ENCODE measurements at places on chromosomes 1 and 21. TPM values are rescaled to one million over a fixed set of nuclear protein-coding genes. Genes with fewer than 3 reads are reported as not detected.
A peak's percentile ranks its signal among the peaks of the same experiment; 100 is the strongest.

DNA sequence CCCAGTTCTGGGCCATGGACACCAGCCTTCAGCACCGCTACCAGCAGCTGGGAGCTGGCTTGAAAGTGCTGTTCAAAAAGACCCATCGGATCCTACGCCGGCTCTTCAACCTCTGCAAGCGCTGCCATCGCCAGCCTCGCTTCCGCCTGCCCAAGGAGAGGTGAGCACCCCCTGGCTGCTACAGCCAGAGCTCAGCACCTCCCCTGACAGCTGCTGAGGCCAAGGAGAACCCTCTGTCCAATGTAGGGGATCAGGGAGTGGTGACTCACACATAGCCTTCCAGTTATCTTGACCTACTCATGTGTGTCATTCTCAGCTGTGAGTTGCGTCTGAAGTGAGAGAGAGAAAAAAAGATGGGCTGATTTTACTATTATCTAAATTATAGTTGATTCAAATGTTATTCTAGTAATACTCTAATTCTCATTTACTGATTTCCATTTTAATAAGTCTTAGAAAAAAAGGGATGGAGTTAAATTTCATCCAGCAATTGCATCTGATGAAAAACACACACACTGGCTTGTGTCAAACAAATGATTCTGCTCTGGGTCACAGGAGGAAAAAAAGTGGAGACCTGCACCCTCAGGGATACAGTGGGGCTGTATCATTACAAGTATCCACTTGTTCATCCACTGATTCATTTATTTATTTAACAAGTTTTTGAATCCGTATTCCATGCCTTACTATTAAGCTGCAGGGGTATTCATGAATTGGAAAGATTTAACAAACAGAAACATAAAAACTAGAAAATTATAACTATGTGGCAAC is 108.0 kb downstream of the BRINP2 start:
- peak; percentile 45 for DNase-seq

GRCh38 chr1:34268311-34268954 is 91.7 kb downstream of the C1orf94 start:
- DNase-seq, result peak; percentile 4

DNA sequence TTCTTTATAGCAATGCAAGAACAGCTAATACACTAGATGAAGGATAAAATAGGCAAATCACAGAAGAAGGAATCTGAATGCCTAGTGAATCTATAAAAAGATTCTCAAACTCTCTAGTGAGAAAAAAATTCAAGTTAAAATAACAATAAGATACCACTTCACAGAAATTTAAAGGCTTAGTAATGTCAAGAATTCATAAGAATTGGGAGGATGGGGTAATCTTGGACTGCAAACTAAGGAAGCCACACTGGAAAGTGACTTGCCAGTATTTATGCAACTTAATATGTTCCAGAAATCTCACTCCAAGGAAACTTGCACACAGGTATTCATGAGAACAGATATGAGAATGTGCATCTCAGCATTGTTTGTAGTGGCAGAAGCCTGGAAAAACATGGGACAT is 38.9 kb upstream of the PRRC2C start:
- DNase-seq, result no peak

GRCh38 chr1:8242498-8242897 is 75.4 kb upstream of the SLC45A1 start:
- DNase-seq, result no peak

DNA sequence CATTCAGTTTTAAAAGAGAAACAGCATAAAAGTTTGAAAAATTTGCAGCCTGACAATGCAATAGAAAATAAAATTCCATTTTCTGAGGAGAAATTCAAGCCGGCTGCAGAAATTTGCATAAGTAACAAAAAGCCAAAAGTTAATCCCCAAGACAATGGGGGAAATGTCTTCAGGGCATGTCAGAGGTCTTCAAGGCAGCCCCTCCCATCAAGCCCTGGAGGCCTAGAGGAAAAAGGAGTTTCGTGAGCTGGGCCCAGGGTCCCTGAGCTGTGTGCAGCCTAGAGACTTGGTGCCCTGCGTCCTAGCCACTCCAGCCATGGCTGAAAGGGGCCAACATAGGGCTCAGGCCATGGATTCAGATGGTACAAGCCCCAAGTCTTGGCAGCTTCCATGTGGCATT is 74.6 kb downstream of the PIK3R3 start:
- no peak for DNase-seq

DNA sequence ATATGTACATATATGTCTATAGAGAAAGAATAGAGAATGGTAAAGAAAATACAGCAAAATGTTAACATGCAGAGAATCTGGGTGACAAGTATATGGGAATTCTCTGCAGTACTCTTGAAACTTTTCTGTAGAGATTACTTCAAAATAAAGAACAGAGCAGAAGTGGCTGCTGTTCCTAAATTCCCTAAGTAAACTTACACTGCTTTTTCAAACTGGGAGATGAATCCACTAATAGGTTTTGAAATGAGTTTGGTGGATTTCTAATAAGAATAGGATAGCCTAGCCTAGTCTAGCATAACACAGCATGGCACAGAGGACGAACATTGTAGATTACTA is 450 bp upstream of the CR2 start:
- no peak for DNase-seq

- DNase-seq, result peak; percentile 59
Measured at GRCh38 chr21:39159342-39160063, 23.7 kb downstream of the PSMG1 start.

- no peak for DNase-seq
Measured at GRCh38 chr1:234562334-234562733, 47.6 kb downstream of the IRF2BP2 start.

- DNase-seq, result peak; percentile 96
Measured at GRCh38 chr1:26111530-26112406, at the start of gene PDIK1L. PDIK1L (plus strand) TSS chr1:26111824; CDS start chr1:26114309, 2,485 bp downstream.

GRCh38 chr1:38584448-38585355 is 274.9 kb downstream of the RRAGC start:
- no peak for DNase-seq

DNA sequence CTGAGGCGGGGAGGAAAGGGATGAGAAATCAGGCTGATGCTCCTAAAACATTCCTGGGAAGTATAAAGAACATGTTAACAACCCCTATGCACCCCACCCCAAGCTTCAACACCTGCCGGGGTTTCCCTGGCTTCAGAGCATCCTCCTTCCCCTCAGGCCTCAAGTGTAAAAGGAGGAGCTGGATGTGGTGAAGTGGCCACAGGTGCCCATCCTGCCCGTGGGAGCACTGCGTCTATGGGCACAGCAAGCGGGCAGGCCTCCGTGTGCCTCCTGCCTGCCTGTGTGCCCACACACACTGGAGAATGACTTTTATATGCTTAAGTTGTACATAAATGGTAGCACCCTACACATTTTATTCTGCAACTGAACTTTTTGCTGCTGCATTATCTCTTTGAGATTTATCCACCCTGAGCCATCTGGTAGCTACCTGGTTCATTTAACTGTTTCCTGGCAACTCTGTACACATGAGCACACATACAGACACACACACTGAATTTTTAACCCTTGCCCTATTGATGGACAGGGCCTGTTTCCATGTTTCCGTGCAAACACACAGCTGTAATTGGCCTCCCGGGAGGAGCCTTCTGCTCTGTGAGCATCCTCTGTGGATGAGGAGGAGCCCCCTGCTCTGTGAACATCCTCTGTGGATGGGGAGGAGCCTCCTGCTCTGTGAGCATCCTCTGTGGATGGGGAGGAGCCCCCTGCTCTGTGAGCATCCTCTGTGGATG is 13.4 kb upstream of the FTCD start:
- no peak for DNase-seq

DNA sequence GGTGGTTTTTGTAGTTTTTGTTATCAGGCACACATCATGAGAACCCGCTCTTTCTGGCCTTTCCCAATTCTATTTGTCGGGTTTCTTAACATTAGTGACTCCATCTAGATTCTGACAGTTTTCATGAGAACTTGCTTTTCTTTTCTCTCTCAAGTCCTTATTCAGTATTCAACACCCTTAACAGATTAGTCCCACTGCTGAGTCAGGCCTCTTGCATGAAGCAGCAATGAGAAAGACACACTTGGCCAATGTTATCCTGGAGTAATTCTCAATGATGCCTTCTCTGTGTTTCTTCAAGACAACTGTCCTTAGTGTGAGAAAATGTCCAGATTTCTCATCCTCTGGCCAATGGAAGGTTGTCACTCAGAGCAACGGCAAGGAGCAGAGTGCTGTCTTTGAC is 11.3 kb downstream of the FMO2 start:
- DNase-seq, result no peak

DNA sequence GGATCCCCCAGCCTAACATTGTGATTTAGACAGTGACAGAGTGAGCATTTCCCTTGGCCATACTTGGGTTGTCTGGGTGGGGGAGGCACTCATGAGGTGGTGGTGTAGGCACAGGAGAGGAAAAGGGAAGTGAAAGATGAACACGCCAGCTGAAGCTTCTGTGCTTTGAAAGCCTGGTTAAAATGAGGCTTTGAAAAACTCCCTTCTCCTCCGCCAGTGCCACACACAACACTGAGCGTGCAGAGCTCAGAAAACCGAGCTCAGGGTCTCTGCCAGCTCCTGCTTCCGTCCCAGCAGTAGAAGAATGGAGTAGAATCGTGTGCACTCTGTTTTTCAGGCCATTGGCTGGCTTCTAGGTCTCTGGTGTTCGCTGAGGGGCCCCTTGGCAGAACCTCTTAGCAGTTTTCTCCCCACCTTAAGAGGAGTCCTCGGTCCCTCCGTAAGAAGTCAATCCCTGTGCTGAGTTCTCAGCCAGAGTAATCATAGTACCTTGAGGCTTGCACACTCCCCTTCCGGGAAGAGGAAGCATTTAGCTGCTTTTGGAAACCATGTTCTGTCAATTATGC is 12.9 kb downstream of the PLEKHM2 start:
- no peak for DNase-seq

DNA sequence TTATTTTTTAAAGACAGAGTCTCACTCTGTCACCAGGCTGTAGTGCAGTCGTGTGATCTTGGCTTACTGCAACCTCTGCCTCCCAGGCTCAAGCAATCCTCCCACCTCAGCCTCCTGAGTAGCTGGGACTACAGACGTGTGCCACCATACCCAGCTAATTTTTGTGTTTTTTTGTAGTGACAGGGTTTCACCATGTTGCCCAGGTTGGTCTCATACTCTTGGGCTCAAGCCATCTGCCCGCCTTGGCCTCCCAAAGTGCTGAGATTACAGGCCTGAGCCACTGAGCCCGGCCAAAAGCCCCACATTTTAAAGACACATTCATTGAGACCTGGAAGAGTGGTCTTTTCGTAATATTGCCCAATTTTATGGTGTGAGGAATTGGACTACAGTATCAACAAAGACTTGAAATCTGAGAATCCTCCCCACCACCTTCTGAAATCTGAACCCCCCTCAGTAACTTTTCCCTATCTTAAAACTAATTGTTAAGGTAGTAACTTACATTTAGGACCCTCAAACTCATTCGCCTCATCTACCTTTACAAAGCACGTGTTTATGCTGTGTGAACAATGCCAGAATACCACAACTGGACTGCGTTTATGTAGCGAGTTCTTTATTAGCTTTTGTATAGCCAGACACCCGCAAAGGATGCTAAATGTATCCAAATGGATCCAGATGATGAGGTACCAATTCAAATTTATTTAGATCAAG is 2.7 kb downstream of the ERRFI1 start:
- DNase-seq, result no peak

DNA sequence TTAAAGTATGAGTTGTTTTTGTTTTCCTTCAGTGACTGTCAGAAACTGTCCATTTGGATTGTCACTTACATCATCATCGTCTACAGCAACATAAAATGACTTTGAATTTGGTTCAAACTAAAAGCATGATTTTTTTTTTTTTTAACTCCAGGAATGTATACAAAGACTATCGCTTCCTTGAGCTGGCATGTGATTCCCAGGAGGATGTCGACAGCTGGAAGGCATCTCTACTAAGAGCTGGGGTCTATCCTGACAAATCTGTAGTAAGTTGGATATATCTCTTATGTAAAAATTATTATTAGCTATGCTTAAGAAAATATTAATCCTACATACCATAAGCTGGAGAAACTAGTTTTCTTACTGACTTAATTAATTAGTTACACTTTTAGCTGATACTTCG is 111.9 kb upstream of the C1orf105 start:
- peak; percentile 60 for DNase-seq

- DNase-seq, result peak; percentile 72
Measured at GRCh38 chr1:33349778-33350610, 29.1 kb upstream of the A3GALT2 start.

DNA sequence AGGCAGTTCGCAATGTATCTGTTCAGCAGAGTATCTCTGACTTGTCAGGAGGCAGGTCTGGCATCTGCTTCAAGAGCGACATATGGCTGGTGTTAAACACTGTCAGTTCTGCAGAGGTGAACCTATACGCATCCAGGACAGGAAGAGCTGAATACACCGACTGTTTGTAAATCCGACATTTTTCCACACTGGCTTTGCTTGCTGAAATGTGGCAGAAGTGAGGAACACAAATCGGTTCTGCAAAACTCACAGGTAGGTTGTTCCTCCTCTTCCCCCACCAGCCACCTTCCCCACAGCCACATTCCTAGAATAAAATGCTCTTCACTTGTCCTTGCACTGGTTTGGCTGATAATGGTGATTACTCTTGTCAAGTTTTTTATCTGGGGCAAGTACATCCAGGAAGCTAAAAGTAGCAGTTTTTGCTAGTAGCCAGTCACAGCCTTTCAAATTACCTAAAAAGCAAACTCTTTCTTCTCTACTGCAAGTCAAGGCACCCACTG is 289.2 kb downstream of the GRIK1 start:
- DNase-seq, result no peak

DNA sequence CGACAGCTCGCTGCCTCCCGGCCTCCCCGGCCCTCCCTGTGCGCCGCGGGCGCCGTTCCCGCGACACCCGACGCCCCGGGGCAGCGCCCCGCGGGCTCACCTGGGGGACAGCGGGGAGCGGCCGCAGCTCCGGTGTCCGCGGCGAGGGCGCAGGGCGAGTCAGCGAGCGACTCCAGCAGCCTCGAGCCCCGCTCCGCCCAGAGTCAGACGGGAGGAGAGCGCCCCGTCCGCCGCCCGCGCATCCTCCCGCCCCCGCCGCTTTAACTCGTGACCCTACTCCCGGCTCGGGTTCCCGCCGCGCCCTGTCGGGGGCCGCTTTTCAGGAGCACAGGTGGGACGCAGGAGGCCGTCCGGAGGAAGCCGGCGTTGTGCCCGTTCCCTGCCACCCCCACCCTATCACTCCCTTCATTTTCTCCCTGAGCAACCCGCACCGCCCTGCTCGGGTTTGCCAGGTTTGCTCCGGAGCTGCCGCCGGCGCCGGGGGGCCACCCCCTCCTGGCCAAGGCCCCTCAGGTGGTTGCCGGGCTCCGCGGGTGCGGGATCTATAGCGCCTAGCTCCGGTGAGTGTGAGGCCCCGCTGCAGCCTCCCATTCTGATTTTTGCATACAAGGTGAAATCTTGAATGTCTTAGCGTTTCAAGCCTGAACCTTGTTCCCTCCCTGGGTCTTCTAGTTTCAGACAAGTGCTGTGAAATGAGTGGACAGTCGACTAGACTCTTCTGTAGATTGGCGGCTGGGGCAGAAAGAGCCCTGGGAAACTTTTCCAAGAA is at the start of gene MCOLN3:
MCOLN3 (minus strand) TSS at position 205 of the 769 bp plus-strand sequence. CDS start 3,140 bp downstream, outside the sequence.
- DNase-seq, result no peak

- DNase-seq, result no peak
Measured at GRCh38 chr21:18155508-18156193, 89.0 kb upstream of the CHODL start.

GRCh38 chr1:225962440-225962975 is 21.5 kb upstream of the LEFTY2 start:
- no peak for DNase-seq

- DNase-seq, result no peak
Measured at GRCh38 chr1:153403421-153404085, 12.7 kb upstream of the S100A8 start.

GRCh38 chr1:73205294-73205973 is 923.1 kb upstream of the NEGR1 start:
- no peak for DNase-seq

Gene RPTN
- total RNA-seq, result not detected

Gene LAX1
- total RNA-seq, result not detected

Gene TEX38
- total RNA-seq, result not detected

Gene TMEM125
- under 0.01 TPM for total RNA-seq

Gene WDR64
- not detected for total RNA-seq

Gene AIRE
- not detected for total RNA-seq

Gene BGLAP
- total RNA-seq, result not detected

Measured in IMR-90 (cell line).